ENCODE measurements at places on chromosomes 7 and 10.

GRCh38 chr10:101052285-101052684, 9.5 kb upstream of the KAZALD1 start:
- no peak for DNase-seq

GRCh38 chr7:101633511-101633910, 4.4 kb upstream of the MYL10 start:
- no peak for DNase-seq

- DNase-seq, result no peak
Observed at GRCh38 chr10:105837951-105838350, 1196.9 kb downstream of the SORCS3 start.

- no peak for DNase-seq
Observed at GRCh38 chr10:1526436-1527055, 210.8 kb downstream of the ADARB2 start.

DNA sequence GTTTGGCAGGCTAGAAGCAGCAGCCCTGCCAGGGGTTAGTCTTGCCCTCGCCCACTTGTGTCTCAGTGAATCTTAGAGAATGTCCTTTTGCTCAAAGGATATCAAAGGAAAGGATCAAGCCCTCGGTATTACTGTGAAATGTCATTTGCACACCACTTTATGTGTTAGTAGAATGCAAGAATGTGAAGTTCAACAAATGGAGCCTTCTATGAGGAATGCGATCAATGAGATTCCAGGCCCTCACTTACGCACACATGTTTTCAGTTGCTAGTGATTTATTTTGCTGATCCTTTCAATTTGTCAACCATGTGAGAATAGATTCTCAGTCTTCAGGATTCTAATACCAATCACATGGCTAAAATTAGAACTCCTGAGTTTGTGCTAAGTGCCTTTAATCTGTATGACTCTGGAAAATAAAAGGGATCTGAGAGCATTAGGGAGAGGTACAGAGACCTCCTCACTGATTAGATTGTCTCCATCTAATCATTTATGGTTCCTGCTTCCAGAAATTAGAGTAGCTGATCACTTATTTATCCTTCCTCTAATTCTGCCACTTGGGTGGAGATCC, 123.0 kb upstream of the SP4 start:
- DNase-seq, result no peak

DNA sequence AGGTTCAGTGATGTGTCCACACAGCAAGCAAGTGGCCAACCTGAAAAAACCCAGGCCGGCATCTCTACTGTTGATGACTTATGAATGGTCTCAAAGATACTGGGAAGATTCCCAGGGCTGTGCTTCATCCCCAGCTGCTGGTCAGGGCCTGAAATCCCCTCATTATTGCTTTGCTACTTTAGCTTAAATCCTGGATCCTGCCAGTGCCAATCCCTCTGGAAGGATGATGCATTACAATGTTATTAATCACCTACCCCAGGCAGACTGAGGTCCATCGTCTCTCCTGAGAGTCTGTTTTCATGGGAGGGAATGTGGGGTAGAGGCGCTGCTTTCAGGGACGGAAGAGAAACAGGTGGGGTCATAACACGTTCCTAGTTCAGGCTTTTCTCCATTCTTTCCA, 371.6 kb downstream of the RPS24 start:
- no peak for DNase-seq

DNA sequence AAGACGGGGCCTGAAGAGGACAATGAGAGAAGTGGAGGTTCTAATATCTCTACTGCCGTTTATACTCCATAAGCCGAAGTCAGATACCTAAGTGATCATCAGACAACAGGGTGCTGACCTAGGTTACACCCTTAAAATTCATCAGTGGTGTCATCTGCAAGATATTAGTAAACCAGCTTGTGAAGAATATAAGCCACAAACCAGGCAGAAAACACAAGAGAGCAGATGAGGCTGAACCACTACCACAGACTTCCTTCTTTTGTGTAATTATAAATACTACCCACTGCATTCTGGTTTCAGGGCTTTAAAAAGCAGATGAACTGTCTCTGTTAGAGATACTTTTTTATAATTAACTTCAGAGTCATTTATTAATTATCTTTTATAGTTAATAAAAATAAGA, 69.0 kb upstream of the LRRC17 start:
- DNase-seq, result no peak

- DNase-seq, result no peak
Observed at GRCh38 chr10:62248465-62248864, 20.2 kb downstream of the RTKN2 start.

GRCh38 chr7:28630350-28630749, 218.0 kb downstream of the CREB5 start:
- DNase-seq, result no peak

- DNase-seq, result no peak
Observed at GRCh38 chr7:156656598-156656997, 16.0 kb downstream of the RNF32 start.

GRCh38 chr7:136514776-136515175, 353.7 kb upstream of the CHRM2 start:
- DNase-seq, result no peak

- no peak for DNase-seq
Observed at GRCh38 chr10:32121648-32122047, 65.4 kb upstream of the KIF5B start.

GRCh38 chr10:116597543-116597942, 6.8 kb downstream of the PNLIPRP1 start:
- no peak for DNase-seq

DNA sequence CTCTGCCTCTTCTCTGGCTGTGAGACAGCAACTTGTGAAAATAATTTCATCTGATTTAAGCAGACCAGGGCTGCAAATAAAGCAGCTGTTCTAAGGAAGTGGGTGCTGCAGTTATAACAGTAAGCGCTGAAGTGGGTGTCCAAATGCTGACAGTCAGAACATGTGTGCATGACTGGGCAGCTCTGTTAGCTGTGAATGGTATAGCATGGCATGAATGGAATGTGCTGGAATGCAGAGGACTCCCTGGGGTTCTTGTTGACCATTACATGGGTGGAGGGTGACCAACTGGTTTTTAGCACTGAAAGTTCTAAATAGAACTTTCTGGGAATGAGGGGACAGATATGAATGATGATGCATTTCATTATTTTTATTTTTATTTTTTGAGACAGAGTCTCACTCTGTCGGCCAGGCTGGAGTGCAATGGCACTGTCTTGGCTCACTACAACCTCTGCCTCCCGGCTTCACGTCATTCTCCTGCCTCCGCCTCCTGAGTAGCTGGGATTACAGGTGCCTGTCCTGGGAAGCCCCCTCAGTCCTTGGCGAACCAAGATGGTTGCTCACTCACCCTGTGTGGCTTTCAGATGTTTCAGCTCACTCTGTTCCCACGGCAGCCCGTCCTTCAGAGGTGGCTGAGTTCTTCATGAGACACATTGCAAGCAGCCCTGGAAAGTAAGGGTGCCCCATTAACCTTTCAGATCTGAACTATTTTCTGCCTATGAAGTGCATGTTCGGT, 319.8 kb upstream of the PHYHIPL start:
- DNase-seq, result peak; percentile 62

GRCh38 chr10:5509691-5510090, 10.3 kb upstream of the CALML5 start:
- DNase-seq, result no peak

- DNase-seq, result no peak
Observed at GRCh38 chr10:61919646-61920215, 18.2 kb downstream of the ARID5B start.

DNA sequence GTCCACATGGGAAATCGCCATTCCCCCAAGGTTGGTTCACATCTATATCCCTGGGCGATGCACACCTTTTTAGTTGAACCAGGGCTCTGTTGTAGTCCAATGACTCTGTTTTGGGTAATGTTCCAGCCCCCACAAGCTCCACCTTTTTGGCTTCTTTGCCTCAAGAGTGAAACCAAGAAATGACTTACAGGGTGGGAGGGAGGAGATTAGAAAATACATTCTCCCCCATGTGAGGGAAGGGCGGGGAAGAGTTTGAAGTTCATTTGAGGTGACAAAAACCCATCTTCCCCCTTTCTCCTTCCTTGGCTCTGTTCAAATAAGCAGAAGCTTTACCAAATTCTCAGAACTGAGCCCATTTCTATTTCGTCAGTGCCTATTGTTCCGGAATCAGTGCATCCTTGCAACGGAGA, 82.8 kb downstream of the GATA3 start:
- no peak for DNase-seq

GRCh38 chr10:125559210-125559609, 123.8 kb downstream of the TEX36 start:
- no peak for DNase-seq

GRCh38 chr7:128755075-128755818, 16.1 kb downstream of the CALU start:
- no peak for DNase-seq

DNA sequence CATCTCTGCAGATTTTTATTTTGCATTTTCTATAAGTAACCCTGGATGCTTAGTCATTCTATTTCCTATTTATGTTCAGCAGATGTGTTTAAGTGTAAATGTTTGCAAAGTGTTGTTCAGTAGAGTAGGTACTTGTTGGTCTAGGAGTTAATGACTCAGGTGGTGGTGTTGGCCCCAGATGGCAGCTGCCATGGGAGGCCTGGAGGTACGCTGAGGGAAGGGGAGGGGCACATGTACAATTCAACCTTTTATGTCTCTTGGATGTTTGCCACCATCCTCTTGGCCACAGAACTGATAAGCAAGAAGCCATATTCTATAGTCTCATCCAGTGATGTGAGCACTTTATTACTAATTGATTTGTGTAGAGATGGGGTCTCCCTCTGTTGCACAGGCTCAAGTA, 68.1 kb upstream of the SLC39A12 start:
- no peak for DNase-seq

GRCh38 chr7:139582130-139582650, 58.7 kb downstream of the CLEC2L start:
- DNase-seq, result no peak

DNA sequence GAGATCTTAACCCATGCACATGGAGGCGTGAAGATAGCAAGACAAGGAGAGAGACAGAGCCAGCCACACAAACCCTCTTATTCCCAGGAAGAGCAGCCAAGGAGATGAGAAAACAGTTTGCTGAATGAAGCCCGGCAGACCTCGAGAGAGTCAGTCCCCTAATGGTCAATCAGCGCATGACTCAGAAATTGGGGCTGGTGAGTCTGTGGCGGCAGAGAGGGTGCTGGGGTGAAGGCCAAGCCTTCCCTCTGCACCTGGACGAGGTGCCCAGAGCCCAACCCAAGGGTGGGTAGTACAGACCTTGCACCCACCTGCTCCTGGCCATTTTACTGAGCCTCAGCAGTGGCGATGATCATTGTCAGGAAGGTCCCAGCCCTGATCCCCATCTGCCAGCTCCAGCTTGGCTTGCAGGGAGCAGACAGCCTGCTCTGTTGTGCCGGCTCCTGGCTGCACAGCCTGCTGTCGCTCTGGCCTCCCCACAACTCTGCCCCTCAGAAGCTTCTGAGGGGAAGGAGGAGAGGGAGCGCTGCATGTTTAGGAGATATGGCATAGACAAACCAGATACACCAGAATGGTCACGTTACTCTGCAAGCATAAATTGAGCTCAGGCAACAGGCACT, 256.6 kb downstream of the RPS24 start:
- no peak for DNase-seq

DNA sequence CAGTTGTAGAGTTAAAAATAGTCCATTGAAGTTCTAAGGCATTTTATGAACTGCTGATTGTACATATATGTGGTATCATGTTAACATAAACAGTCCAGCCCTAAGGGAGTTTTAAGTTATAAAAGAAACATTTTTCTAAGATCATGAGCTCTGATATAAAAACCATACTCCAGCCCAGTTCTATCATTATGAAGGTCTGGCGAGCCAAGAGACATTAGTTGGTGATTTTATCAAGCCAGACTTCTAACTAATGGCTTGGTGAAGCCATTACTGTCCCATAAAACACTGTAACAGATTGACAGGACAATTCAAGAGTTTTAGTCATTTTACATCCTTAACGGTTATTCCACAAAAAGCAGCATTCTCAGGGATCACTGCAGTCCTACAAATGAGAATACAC, 221.6 kb downstream of the RNLS start:
- DNase-seq, result no peak

- DNase-seq, result no peak
Observed at GRCh38 chr7:2934984-2935740, 91.1 kb upstream of the GNA12 start.

DNA sequence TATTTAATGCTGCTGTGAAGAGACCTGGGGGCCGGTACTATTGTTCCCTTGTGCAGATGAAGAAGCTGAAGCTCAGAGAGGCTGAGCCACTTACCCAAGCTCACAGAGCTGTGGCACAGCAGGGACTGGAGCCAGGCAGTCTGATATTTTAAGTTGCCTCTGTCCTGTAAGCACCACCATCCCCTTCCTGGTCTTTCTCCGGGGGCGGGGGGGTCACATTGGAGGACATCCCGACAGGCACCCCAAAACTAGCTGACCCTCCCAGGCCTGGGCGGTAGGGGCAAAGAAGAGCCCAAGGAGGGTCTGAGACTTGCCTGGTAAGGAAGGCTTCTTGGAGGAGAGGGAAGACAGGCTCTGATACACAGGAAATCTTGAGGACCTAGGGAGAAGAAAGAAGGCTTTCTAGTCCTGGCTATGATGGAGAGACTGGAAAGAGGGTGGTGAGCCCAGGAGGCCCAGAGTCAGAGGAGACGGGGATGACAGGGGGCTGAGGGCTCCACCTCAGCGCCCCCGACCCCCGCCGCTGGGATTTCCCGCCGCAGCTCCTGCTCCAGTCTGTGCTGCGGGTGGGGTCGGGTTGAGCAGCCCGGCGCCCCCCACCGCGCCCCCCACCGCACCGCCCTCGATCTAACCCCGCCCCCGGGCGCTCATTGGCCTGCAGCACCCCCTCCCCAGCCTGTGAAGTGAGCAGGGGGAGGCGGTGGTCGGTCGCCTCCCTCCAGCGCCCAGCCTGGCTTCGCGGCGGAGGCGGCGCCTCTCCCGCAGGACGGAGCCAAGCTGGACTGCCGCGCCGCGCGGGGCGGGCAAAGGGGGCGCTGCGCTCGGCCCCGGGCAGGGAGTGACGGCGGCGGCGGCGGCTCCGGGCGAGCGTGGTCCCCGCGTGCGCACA, at the start of gene ADCYAP1R1:
TSS of gene ADCYAP1R1 (plus strand) at position 711 of the 889 bp plus-strand sequence. CDS start 10,957 bp downstream, outside the sequence.
- no peak for DNase-seq

DNA sequence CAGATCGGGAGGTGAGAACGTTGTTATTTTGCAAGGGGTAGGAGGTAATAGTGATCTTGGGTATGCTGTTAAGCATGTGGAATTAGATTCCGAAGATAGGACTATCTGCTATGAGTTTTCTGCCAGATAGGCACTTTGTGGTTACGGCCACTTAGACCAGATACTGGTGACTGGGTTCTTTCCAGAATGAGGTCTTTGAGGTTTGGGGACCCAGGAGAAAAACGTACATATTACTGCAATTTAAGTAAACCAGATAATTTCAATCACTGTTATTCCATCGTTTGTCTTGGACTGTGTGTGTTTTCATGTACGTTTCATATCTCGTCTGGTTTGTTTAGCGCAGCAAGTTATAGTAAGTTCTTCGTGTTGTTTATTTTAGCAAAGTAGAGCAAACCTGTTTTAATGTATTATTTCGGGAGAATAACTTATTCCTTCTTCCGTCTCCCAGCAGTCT, 312 bp downstream of the ARL4A start:
- no peak for DNase-seq

DNA sequence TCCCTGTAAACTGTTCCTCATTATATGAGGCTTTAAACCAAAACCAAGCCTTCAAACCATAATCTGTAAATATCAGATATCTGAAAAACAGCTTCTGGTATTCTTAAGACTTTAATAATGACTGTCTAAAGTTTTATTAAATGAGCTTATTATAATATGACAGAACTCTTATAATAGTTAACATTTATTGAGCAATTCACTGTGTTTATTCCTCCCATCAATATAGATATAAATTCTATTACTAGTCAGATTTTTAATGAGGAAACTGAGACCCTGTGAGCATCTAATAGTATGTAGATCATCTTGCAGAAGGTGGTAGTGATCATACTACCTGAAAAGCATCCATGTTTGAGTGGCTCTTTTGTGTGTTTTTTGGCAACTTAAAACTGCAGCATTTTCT, 45.1 kb downstream of the KIF11 start:
- DNase-seq, result no peak

All from LoVo (cell line).